ENCODE measurements at places on chromosomes 16 and 17. TPM values are rescaled to one million over a fixed set of nuclear protein-coding genes. Genes with fewer than 3 reads are reported as not detected.

ARL5C gene
- total RNA-seq: not detected

LMF1 gene
- total RNA-seq: 13.3 TPM

KRTAP2-2 gene
- total RNA-seq: not detected

MT1E gene
- total RNA-seq: 78.0 TPM

NLGN2 gene
- total RNA-seq: 1.4 TPM

CCDC78 gene
- total RNA-seq: under 0.01 TPM

Data from esophagus squamous epithelium (tissue), 5 donors.